ENCODE measurements at places on chromosomes 2 and 18. TPM values are rescaled to one million over a fixed set of nuclear protein-coding genes. Genes with fewer than 3 reads are reported as not detected.

Gene MYOM1
- 0.08 TPM for polyA plus RNA-seq

Gene ERICH2
- polyA plus RNA-seq, result 0.20 TPM

Gene SALL3
- polyA plus RNA-seq, result not detected

Gene ADI1
- polyA plus RNA-seq, result 36.0 TPM

Gene HOXD8
- not detected for polyA plus RNA-seq

Gene NIFK
- polyA plus RNA-seq, result 27.5 TPM

Gene GALNT14
- polyA plus RNA-seq, result 51.6 TPM

Gene CPO
- polyA plus RNA-seq, result not detected

Gene UPP2
- polyA plus RNA-seq, result not detected

Gene CCDC178
- polyA plus RNA-seq, result not detected

Gene ABCG8
- polyA plus RNA-seq, result not detected

Gene ABCB6
- polyA plus RNA-seq, result 10.7 TPM

Gene COA5
- 17.0 TPM for polyA plus RNA-seq

Gene MREG
- 14.1 TPM for polyA plus RNA-seq

- no peak for DNase-seq
Observed at GRCh38 chr2:240450532-240451107, 15.2 kb downstream of the GPC1 start.

GRCh38 chr18:59229191-59229590, 9.2 kb downstream of the GRP start:
- DNase-seq, result peak; percentile 52

GRCh38 chr2:195734931-195735330, 77.9 kb downstream of the SLC39A10 start:
- DNase-seq, result no peak

DNA sequence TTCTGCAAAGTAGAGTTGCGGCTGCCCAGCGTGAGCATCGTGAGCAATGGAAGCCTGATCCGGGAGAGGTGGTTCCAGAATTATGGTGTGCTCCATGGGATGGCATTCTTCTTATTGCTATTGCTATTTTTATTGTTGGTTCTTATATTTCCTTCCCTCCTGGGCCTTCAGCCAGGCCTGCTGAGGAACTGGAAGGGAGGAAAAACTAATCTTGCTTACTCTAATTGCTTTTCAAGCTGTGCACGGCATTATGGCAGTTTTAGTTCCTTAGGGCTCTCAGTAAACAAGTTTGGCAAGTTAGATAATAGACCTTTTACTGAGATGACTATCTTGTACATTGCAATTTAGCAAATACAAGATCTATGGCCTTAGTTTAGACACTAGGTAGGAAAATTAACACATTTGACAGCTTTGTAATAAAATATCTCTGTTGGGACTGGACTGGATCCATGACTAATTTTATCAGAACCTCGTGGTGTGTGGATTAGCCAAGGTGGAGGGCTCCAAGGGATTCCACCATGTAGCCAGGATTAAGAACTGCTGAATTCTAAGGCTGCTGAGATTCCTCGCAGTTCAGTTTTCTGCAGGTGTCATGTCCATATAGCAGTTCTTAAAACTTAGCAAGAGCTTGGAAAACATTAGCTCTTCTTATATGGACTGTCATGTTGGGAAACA, 6.0 kb downstream of the RSAD2 start:
- DNase-seq, result no peak

- DNase-seq, result no peak
Observed at GRCh38 chr18:28331551-28331950, 154.6 kb upstream of the CDH2 start.

- DNase-seq, result peak; percentile 45
Observed at GRCh38 chr2:162022290-162022945, 51.6 kb downstream of the DPP4 start.

DNA sequence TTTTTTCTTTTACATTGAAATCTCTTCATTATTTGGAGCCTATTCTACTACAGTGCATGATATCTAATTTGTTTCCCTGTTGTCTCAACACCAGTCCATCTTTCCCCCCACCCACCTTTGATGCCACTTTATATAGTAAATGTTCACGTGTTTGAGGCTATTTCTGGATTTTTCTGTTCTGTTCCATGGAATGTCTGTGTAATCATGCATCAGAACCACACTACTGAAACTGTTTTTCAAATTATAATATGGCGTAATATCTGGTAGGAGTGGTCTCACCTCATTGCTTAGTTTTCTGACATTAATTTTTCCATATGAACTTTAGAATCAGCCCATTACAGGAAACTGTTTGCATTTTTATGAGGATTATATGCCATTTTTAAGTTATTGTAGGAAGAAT, 19.1 kb upstream of the NARS1 start:
- DNase-seq, result no peak

- DNase-seq, result peak; percentile 41
Observed at GRCh38 chr2:150517951-150518680, 30.6 kb upstream of the RND3 start.

DNA sequence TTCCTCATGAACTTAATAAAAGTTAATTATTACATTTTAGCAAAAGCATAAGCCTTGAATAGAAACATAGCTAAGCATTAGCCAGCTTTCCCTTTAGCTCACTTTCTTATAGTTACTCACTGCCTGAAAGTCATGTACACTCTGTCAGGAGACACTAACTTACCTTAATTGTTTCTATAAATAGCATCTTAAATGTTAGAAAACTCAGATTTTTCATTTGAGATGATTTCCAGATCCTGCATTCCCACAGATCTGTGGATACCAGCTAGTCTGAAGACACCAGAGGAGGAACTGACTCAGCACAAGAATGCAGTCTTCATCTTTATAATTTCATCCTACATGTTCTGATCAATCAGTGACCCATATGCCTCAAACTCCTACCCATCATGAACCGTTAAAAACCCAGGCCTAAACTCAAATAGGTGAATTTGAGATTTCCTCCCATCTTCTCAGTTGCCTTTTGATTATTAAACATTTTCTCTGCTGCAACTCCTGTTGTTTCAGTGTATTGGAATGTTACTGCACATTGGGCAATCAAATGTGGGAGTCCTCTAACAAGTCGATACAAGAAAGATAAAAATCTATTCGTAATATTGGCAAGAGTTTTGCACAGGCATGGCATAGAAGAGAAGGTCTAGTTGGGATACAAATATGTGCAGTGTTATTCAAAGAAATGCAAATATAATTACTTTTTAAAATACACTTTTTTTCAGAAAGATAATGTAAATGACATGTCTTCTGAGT, 857.4 kb upstream of the CDH2 start:
- DNase-seq, result peak; percentile 84

- DNase-seq, result no peak
Observed at GRCh38 chr2:153543635-153544071, 65.1 kb upstream of the RPRM start.

DNA sequence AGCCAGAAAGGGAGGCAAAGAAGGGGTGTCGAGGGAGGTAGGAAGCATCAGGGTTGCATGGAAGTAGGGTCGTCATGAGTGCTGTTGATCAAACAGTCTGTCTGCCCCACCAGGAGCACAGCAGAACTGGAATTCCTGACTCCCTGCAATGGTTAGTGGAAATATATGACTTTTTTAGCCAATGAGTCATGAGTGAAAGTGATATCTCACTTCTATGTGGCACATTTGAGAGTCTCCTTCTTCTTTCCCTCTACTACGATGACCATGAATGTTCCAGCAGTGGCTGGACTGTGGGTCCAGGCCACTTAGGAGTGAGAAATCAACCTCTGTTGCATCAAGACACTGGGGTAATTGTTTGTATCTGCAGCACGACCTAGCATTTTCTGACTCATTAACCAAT, 199.5 kb downstream of the TTC32 start:
- no peak for DNase-seq

GRCh38 chr2:36785179-36785795, 88.8 kb downstream of the VIT start:
- DNase-seq, result peak; percentile 66

DNA sequence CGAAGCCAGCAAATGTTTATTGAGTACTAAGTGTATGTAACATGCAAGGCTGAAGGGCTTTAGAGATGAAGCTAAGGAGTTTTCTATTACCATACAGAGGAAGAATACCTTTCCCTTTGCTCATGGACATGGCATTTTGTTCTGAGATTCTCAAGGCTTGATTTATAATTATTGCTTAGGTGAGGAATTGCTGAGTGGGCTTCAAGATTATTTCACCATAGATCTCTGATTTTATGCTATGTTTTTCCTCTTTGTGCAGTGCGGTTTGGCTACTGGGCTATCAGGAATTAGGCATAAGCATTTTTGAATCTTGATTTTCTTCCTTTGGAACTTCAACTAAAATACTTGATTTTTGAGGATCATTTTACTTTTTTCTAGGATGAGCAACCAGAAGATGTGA, 42.5 kb downstream of the VRK2 start:
- DNase-seq, result no peak

DNA sequence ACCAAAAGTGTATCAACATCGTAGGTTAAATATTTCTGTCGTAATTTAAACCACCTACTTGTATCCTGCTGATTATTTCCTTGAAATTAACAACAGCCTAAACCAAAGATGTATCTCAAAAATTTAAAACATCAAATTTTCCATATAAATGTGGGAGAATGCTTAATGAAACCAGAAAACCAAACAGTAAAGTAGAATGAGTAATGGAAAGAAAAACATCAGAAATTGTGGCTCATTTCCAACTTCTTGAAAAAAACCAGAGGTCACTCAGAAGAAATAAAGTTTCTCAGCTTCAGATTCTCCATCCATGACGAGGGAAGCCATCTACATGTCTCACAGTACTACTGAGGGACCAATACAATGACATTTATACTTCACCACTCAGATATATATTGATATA, 296.5 kb downstream of the NOL4 start:
- peak; percentile 3 for DNase-seq

GRCh38 chr2:198490748-198491147, 686.4 kb downstream of the PLCL1 start:
- DNase-seq, result no peak

DNA sequence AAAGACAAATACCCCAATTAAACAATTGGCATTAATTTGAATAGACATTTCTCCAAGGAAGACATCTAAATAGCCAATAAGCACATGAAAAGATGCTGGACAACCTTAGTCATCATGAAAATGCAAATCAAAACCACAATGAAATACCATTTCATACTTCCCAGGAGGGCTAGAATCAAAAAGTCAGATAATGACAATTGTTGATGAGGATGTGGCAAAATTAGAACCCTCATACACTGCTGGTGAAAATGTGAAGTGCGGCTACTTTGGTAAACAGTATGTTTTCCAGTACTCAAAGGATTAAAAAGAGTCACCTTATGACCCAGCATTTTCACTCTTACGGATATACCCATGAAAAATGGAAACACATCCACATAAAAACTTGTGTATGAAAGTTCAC, 91.6 kb downstream of the FIGN start:
- no peak for DNase-seq

- peak; percentile 67 for DNase-seq
Observed at GRCh38 chr2:222960126-222960525, 91.9 kb upstream of the KCNE4 start.

DNA sequence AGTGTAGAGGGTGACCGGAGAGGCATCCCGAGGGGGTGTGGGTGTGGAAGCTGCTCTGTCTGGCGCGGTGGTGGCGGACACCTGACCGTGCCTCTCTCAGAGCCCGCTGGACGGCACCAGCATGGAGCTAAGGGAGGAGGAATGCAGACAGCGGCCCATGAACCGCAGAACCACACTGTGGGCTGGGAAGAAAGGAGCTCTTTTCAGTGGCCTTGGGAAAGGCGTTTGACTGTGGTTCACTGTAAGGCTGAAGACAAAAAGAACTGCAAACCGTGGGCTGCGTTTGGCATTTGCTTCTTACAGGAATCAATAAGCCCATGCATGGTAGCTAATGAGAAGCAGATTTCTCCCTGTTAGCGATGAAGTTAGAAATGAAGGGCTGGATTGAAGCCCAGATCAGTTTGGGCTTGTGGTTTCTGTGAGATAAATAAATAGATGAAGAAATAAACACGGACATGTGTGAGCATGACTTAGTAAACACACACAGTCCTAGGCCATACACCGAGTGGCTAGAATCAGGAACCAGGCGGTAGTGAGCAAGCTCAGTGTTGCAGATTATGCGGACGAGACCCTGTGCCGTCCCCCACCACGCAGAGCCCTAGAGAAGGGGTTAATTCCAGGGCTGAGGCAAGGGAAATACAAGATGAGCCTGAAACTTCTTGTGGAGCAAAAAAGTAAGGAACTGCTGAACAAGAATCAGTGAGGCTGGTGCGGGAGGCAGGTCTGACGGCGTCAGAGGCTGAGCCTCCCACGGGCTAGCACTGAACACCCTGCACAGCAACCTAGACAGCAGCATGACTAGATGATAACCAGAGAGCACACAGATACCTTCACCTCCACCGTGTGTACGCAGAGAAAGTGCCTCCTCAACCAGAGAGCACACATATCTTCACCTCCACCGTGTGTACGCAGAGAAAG, 29.3 kb upstream of the NFATC1 start:
- no peak for DNase-seq

- no peak for DNase-seq
Observed at GRCh38 chr2:45871025-45871424, 219.6 kb downstream of the PRKCE start.

DNA sequence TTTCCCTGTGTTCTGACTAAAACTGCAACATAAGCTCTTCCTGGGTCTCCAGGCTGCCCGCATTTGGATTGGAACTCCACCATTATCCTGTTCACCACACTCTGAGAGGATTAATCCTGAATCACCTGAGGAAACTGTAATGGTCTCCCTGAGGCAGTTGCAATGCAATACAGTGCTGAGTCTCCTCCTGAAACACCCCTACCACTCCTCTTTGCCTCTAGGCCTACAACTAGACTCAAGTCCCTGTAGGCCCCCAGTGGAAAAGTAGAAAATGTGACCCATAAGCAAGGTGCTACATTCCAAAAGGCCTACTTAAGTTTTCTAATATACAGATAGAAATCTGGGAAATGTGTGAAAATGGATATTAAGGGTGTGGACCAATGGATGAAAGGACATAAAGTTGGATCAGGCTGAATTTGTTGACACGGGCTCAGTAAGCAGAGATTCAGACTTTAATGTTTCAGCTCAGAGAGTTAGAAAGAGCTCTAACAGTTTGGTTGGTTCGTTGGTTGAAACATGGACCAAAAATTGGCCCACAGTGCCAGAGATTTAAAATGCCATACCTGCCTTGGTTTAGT, 222.3 kb upstream of the ZC3H15 start:
- DNase-seq, result no peak

DNA sequence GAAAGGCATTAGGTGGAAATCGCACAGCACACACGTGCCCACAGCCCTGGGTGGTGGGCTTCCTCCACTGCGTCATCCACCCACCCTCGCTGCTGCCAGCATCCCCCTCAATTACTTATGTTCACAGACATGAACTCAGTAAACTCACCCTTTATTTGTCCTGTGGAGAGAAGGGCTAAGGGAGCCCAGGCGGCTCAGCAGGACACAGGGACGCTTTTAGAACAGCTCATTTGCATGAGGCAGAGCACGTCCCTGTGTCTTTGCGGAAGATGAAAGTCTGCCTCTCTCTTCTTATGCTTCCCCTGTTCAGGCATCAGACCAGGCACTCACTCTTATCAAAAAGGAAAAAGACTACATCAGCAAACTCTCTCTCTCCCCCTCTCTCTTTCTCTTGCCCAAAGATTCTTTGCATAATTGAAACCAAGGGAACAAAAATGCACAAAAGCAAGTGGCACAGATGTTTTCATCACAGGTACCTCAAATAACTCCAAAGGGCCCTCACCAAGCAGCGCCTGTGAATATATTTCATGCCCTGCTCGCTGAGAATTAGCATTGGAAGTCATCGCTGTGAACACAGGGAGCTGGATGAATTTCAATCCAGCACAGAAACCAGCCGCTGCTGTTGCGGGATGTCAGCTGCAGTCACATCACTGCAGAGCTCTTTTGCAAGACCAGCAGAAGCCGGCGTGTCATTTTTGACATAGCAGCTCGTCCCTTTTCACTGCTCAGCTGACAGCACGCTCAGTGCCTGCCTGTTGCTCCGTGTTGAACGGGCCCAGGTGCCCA, 376.3 kb upstream of the MYT1L start:
- DNase-seq, result no peak

- no peak for DNase-seq
Observed at GRCh38 chr2:128980475-128980874, 661.8 kb upstream of the HS6ST1 start.
